ENCODE measurements at places on chromosomes 11 and 22.

- DNase-seq: no peak
Observed at GRCh38 chr22:33579448-33580093, 340.7 kb downstream of the LARGE1 start.

DNA sequence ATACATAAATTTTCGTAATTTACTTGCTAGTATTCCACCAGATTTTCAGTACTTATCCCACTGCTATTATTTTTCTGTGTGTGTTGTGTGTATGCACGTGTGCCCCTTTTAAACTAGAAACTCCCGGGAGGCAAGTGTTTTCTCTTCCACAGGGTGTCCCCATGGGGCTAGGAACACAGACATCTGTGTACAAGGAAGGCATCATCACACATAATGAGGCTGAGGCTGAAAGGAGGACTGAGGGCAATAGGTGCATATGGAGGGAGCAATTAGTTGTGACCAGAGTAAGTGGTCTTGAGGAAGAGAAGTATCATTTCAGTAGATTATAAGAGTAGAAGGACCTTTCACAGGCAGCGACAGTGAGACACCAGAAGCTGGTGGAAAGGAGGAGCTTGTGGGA is 2.1 kb upstream of the DPAGT1 start:
- DNase-seq: no peak

DNA sequence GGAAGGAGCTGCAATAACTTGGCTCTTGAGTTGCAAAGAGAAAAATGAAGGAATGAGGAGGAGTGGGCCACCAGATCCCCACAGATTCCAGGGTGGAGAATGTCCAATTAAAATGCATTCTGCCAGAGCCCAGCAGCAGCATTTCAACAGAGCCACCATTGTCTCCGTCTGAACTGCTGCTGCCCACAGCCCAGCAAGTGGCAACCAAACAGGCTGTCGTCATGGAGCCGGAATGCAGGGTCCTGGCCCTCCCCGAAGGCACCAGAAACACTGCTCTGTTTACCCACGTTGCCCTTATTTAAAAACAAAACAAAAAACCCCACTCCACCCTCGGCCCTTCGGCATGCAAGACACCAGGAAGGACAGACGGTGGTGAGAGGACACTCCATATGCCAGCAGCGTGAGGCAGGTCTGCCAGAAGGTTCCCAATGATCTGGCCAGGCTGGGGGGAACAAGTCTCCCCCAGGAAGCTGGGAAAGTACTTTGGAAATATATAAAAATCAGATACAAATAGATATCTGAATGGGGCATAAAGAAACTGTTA is 32.5 kb downstream of the PLEKHA7 start:
- DNase-seq: no peak

- DNase-seq: no peak
Observed at GRCh38 chr22:42719133-42719532, 1.5 kb downstream of the A4GALT start.

DNA sequence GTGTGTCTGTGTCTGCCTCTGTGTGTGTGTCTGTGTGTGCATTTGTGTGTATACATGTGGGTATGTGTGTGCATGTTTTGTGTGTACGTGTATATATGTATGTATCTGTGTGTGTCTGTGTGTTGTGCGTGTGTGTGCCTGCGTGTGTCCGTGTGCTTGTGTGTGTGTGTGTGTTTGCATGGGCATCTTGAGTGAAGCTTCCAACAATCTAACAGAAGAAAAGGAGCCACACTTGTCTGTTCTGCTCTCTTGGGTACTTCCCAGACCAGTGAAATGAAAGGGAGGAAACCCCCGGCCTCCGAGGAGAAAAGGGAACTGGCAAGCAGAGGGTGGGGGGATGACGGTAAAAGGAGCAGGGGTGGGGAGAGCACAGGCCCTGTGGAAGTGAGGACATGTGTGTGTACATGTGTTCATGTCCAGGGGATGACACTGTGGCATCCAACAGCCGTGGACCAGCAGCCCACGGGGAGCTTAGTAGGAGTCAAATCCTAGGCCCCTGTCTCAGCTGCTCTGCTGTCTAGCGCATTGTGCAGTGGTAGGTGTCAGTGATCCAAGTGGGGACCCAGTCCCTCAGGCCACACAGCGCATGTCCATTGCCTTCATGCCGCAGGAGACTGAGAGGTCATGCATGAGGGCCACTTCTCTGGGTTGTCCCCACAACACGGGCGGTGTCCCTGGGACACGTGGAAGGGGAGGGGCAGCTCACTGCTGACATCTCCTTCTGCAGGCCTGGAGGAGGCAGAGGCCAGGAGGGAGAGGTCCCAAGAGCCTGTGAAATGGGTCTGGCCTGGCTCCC is 8.1 kb downstream of the CSF2RB start:
- DNase-seq: no peak

- peak; percentile 50 for DNase-seq
Observed at GRCh38 chr11:58573451-58574104, 2.1 kb downstream of the LPXN start.

- DNase-seq: no peak
Observed at GRCh38 chr11:105732611-105733010, 122.7 kb downstream of the GRIA4 start.

DNA sequence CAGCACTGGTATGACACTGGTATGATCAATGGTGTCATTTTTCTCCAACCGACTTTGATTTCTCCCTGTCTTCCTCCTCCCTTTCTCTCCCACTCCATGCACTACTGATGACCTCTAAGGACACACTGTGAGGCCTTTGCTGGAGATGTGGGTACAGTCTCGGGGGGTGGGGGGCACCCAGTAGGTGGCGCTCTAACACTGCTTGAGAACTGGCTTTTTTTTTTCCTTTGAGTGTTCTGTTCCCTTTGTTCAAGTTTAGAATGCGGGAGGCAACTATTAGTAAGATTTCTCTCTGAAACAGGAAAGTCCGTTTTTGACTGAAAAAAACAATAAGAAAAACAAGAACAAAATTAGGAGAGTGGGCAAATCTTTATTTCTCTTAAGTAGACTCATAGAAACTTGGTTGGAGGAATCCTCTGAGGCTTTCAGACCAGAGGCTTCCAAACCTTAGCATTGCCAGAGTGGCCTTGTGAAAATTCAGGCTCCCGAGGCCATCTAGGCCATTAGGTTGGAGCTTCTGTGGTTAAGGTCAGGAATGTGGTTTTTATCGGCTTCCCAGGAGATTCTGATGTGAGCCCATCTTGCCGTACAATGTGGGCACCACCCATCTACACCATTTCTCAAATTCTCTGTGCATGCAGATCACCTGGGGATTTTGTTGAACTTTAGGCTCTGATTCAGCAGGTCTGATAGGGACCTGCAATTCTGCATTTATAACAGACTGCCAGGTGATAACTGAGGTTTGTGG is 43.2 kb downstream of the PANX1 start:
- peak; percentile 30 for DNase-seq

DNA sequence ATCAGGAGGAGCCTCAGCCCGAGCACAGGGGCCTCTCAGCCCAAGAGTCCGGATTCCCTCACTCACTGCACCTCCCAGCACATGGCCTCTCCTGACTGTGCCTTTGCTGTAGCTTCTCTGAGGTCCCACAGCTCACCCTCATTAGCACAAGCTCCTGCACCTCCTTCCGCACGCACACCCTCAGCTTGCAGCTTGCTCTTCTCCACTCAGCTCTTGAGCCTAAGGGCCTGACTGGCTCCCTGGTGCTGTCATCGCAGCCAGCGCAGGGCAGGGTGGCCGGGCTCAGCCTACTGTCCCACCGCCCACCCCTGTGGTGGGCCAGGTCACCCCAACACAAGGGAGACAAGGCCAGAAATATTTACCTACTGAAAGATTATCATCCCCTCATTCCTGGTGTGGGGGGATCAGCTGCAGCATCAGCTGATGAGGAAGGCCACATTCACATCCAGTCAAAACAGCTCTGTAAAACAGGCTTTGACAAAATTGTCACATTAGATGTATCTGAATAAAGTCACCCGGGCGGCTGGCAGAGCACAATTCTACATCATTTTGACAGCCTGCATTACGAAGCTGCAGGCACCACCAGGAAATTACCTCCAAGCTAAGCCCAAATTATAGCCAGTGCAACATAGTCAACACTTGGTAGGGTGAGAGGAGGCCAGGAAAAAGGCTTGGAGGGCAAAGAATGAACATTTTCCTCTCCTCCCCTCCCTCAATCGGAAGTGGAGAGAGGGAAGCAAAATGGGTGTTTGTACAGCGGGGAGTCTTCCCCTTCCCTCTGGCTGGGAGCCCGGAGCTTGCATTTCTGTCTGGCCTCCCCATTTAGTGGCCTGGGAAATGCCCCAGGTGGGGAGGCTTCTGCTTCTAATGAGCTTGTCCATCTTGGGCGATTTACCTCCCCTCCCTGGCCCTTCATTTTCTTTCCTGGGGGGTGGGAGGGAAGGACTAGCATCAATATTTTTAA is 29.5 kb upstream of the IGSF9B start:
- DNase-seq: no peak

DNA sequence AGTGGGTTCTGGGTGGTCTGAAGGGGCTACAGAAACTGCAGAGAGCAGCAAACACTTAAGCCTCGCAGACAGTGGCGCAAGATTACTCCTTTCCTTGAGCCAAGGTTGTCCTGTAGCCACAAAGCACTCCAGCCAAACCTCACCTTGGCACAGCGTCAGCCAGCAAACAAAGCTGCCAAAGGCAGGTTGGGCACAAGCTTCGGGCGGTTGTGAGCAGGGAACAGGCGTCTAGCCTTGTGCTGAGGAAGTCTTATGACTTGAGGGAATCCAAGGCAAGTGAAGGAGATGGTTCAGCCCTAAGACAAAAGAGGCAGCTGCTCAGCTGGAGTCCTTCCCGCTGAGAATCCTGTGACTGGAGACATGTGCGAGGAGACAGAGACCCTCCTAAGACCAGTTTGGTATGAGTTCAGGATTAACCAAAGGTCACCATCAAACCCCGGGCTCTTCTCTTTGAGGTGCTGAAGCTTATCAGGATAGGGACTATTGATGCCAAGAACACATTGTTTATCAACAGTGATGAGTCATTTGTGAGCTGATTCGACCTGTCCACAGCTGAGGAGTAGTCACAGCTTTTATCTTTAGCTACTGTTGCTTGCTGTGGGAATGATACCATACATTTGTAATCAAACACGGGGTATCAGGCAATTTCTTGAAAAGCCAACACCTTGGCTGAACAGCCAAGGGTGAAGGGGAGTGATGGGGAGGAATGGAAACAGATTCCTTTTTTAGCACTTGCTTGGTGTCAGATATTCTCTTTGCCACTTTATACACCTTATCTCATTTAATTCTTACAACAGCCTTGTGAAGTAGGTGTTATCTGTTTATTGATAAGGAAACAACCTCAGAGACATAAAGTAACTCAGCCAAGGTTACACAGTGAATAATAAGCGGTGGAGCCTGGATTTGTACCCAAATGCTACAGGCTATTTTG is 4.6 kb downstream of the ADM start:
- DNase-seq: no peak

DNA sequence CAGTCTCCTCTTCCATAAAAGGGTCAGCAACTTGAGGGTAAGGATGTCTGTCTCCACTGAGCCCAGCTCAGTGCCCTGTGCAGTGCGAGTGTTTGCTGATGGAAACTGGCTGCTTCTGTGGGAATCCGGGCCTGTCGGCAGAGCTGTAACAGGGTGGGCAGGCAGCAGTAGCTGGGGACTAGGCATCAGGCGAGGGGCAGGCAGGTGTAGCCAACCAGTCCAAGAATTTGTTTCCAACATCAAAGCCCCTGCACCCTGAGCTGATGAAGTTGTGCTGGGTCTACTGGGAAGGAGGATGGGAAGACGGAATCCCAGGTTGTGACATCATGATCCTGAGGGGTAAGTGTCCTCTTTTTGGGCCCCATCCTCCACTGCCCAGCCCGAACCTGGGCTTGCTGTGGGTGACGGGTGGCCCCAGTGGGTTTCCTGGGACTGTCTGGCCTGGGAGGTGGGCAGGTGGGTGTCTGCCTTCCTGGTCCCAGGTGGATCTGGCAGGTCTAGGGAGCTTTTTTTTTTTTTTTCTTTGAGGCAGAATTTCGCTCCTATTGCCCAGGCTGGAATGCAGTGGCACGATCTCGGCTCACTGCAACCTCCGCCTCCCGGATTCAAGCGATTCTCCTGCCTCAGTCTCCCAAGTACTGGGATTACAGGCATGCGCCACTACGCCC is 11.0 kb downstream of the SLC29A2 start:
- no peak for DNase-seq

DNA sequence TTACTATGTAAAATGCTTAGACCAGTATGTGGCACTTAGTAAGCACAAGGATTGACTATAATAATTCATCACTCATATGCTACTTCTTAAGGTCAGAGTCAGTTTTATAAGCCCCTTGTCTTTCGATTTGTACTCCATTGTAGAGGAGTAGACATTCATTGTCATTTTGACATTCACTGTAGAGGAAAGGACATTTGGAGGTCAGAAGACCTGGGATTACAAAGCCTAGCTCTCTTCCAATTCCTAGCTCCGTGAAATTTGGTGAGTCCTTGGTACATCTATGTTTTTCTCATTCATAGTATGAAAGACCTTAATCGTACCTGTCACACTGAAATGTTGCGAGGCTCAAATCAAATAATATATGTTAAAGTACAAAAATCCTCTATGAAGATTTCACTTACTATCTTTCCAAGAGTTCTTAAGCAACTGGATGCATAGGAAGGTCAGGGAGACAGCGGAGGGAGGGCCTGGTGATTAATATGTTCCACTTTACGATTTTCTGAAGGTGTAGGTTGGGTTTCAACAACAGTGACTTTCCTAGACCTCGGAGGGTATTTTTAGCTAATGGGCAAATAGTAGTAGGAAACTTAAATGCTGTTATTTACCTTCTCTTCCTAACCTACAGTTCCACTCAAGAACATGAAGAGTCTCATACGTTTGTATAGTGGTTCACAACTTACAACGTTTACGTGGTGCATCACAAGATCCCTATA is 1.4 kb upstream of the EMSY start:
- DNase-seq: no peak

DNA sequence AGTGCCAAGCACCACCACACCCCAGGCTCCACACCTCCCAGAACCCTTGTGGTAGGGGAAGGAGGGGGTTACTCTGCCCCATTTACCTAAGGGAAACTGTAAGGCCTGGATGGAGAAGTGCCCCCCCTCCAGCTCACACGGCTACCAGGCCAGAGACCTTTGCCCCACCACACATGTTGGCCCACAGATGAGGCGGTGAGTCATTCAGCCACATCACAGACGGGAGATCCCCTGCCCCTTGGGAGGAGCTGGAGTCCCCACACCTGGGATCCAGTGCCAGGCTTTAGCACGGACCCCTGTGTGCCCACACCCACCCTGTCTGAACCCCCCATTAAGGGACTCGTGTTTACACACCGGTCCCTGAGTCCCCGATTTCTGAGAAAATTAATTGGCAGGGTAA is 24.9 kb downstream of the CDKN1C start:
- no peak for DNase-seq

DNA sequence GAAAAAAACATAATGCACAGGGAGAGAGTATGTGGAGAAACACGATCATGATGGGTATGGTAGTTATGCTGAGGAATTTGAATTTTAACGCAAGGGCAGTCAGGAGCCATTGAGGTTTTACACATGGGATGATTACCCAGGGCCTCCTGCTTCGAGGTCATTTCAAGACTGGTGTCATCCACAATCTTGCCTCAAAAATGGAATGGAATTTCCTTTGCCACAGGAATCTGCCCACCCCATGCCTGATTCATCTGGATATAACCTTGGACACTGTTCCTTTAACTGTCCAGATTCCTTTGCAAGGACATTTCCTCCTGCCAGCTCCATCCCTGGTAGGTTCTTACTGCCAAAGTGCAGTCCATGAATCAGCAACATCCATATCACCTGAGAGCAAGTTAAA is 655.9 kb upstream of the TENM4 start:
- no peak for DNase-seq

Data from stimulated activated CD8-positive, alpha-beta memory T cell treated with anti-CD3 and anti-CD28 coated beads, Interleukin-2, amount 100 ng/mL, for 48 hours (primary cell).